ENCODE measurements at places on chromosomes 6 and 20. TPM values are rescaled to one million over a fixed set of nuclear protein-coding genes. Genes with fewer than 3 reads are reported as not detected.

- no peak for DNase-seq
These were observed 34.2 kb downstream of the PIM1 start for GRCh38 chr6:37204014-37204751.

GRCh38 chr6:51626391-51626790 is 461.0 kb downstream of the PKHD1 start:
- DNase-seq, result no peak

DNA sequence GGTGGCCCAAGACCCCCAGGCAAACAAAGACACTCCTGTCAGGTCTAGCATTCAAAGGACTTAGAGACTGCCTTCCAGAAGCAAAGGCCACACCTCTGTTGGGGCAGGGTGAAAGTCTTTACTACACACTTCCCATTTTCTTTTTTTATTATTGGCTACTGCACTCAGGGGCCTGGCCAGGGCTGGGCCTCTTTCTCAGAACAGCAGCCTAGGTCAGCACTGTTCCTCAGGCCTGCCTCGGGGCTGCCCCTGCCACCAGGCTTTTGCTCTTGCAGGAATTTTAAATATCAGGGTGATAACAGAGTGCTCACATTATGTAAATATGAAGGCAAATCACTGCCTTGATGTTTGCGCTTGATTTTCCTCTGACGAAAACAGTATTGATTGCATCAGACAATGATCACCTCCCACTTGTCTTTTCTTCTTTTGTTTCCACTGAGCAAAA is 18.5 kb downstream of the GSTA4 start:
- peak; percentile 73 for DNase-seq

GRCh38 chr6:138528137-138528536 is 28.8 kb upstream of the NHSL1 start:
- DNase-seq, result no peak

The INSM1 gene
- 6.8 TPM for total RNA-seq
